ENCODE measurements at places on chromosomes 2 and 18. TPM values are rescaled to one million over a fixed set of nuclear protein-coding genes. Genes with fewer than 3 reads are reported as not detected.

Gene ALPP
- not detected for polyA plus RNA-seq

Gene GPAT2
- polyA plus RNA-seq, result 5.0 TPM

Gene LOXHD1
- 0.48 TPM for polyA plus RNA-seq

Gene LYG2
- 0.27 TPM for polyA plus RNA-seq

Gene TRABD2A
- polyA plus RNA-seq, result 0.57 TPM

Gene SNORC
- polyA plus RNA-seq, result 0.92 TPM

Gene LIPG
- polyA plus RNA-seq, result 54.3 TPM

Gene ST6GAL2
- 21.5 TPM for polyA plus RNA-seq

Gene GPR39
- 3.7 TPM for polyA plus RNA-seq

Gene YIPF4
- 71.8 TPM for polyA plus RNA-seq

Gene IL36RN
- not detected for polyA plus RNA-seq

Gene ITGB6
- polyA plus RNA-seq, result 14.5 TPM

DNA sequence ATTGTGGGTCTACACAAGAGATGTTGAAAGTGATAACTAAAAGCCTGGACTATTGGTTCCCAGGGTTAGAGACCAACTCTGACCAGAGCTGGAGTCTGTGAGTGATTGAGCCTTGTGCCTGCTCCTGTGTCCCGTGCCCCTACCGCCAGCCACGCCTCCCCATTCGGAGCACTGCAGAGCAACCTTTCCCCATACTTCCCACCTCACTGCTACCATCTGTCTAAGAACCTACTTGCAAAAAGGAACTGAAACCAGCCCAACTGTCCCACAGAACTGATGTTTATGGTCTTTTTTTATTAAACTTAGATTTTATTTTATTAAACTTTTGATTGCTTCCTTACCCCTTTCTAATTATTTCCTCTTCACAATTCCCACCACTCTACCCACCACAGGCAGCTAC, 300.3 kb upstream of the MGAT5 start:
- DNase-seq, result no peak

DNA sequence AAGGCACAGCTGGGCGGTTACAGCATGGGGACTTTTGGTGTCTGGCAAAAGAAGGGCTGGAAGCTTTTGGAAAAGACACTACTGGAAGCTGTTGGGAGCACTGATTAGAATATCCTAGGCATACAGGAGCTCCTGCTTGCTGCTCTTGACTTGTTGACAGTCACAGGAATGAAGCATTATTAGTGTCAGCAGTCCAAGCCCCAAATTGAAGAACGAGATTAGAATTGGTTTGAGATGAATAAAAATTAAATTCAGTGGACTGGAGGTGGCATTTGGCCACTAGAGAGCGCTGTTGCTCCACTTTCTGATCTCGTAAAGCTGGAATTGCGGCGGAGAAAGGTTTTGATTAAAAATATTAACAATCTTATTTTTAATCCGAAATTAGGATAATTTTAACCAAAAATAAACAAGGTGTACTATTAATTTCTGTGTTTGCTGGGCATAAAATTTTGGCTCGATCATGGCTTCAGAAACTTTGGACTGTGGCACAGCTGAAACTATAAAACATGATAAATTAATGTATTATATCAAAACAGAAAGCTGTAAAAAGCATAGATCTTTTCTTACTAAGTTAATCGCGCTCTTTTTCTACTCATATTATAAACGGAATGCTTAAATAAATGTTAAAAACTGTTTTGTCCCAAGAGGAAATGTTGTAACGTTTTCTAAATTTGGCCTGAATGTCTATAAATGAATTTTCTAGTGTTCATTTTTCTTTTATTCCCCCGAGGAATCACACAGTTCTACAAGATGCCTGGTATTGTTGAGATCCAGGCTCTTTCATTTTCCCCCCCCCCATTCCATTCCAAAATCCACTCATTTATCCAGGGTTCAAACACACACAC, 2.4 kb upstream of the HOXD8 start:
- no peak for DNase-seq

- DNase-seq, result no peak
Observed at GRCh38 chr2:74893332-74893731, 59.4 kb downstream of the HK2 start.

- no peak for DNase-seq
Observed at GRCh38 chr2:232613538-232614134, 19.8 kb upstream of the EFHD1 start.

- no peak for DNase-seq
Observed at GRCh38 chr2:72032481-72033041, 115.1 kb downstream of the CYP26B1 start.

- DNase-seq, result no peak
Observed at GRCh38 chr18:36890598-36890997, 61.7 kb downstream of the KIAA1328 start.

GRCh38 chr18:45423659-45424058, 191.6 kb upstream of the SLC14A2 start:
- no peak for DNase-seq

DNA sequence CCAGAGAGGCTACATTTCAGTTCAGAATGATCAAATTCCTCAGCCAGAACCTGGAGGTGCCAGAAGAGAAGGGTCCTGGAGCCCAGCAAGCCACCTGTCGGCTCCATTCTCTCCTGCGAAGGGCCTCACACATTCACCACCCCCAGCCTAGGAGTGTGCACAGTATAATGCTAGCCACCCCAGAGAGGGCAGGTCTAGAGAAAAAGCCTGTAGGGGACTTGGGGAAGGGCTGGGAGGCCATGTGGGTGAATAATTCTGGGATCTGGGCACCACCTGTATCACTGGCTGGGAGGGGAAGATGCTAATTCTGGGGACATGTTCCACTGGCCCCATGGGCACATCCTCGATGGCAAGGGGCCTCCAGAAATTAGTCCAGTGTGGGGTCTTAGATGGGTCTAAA, 127.6 kb upstream of the HNMT start:
- DNase-seq, result no peak

- no peak for DNase-seq
Observed at GRCh38 chr18:26046419-26047077, 43.9 kb downstream of the SS18 start.

- no peak for DNase-seq
Observed at GRCh38 chr2:134170294-134170693, 83.6 kb upstream of the MGAT5 start.

- no peak for DNase-seq
Observed at GRCh38 chr18:63180971-63181376, 138.6 kb downstream of the BCL2 start.

- DNase-seq, result no peak
Observed at GRCh38 chr2:207308519-207309224, 142.9 kb upstream of the KLF7 start.

DNA sequence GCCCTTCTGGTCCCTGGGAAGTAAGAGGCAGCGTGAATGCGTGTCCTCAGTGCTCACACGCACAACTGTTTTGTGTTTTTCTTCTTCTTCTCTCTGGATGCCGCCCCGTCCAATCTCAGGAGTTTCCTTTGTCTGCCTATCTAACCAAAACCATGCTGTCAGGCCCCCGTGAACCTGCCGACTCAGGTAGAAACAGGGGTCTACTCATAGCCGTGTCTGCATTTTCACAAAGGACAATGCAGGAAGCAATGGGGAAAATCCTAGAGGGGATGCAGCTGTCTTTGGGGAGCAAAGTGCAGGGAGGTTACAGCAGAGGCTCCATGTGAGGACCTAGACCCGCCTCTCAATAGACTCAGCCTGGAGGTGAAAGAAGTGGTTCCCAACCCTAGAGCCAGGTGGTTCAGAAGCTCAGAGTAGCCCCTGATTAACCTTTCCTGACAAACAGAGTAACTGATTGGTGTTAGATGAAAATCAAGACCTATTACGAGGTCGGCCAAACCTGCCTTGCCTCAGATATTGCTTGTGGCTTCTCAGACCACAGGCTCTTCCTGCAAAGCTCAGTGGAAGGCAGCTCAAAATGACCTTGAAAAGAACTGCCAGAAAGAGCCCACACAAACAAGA, 49.3 kb downstream of the CD226 start:
- DNase-seq, result no peak

DNA sequence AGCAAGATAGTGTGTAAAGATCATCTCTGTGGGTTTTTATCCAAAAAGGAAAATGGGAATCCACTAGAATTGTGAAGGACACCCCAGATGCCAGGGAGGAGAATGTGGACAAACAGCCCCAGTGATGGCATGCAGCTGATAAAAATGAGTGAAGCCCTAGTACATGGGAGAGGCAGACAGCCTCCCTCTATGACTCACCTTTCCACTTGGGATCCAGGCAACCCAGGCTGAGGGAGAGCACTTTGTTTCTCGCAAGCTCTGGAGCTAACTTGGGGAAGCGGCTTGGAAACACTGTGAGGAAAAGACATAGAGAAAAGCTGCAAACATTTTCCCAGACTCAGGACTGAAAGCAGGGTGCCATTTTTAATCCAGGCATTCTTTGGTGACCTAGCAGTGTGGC, 5.3 kb upstream of the FLACC1 start:
- no peak for DNase-seq

GRCh38 chr18:31773774-31774476, 13.2 kb upstream of the SLC25A52 start:
- DNase-seq, result no peak

DNA sequence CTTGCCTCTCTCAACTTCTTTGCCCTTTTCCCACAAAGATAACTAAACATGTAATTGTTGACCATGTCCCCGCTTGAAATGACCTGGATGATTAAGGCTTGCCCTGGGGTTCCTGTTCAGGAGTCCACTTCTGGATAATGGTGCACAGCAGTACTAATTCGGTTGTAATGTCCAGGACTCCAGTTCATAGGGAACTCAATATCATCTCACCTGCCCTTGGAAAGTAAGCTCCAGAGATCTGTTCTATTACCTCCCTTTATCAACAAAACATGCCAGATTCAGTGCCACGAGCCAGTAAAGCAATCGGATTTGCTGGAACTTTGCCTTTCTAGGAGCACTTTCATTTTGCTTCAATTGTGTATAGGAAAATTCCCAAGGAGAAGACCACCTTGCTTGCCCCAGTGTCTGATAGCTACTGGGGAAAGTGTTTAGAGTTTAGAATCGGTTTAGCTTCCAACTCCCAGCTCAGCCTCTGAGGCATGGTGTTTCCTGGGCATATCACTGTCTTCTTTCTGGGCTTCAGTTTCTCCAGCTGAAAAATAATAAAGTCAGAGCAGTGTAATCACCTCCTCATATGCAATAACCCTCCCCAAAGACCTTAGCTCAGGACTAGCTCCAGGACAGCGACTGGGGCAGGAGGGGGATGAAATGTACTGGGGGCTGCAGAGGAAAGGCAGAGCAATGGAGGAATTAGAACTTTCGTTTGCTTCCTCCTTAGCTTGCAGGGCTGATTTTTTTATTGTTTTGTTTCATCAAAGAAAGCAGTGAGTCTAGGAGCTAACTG, 162.6 kb upstream of the CYRIA start:
- no peak for DNase-seq

- DNase-seq, result no peak
Observed at GRCh38 chr2:46369783-46370182, 72.6 kb downstream of the EPAS1 start.

DNA sequence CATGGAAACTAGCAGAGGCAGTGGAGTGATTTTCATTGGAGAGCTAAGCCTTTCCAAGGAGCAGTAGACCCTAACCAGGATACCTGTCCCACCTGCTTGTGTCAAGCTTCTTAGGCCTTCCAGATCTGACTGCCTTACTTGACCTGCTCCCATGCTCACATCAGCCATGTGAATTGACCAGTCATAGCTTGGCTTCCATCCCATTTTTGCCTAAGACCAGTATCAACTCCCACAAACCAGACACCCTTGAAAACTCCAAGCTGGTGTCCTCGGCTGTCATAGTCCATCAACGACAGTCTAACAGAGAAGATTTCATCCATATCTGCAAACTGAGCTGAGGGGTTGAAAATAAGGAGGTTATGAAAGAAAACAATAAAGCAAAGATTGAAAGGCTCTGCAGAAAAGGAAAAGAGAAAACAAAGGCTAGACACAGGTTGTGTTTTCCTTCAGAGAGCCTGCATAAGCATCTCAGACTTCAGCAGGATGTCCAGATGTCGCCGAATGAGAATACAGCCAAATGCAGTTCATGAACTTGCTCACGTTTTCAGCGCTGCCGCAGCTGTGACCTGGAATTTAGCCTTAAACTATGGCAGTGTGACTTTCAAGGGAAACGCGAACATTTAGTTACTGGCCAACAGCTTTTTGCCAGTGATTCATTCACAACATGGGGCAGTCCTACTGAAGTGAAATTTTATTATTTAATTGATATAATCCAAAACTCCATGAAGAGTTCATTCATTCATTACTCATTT, 868.1 kb upstream of the ID2 start:
- no peak for DNase-seq

DNA sequence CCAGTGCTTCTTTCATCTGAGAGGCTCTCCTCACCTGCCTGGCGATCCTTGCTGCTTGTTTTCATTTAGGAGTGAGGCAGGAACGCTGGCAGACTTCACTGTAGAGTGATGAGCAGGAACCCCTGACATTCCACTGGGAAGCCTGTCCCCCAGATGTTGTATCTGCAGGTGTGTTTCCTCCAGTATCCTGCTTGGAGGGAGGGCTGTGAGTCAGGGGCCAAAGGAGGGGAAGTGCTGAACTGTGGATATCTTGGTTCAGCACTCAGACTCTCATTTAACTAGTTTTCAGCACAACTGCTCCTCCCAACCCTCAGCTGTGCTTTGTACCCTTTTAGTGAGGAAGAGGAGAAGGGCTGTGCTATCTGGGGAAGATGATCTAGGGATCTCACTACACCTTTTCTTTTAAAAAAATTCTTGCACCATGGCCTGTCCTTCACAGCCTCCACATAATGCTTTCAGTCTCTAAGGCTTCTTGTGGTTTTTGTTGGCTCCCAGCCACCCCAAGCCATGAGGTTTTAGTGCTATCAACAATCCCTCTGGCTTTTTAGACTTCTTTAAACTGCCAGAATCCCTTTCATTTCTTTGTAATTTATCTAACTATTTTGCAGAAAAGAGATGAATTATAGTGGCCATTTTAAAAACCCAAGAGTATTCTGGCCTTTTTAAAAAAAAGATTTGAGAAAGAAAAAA, 11.2 kb downstream of the ANKAR start:
- DNase-seq, result no peak

DNA sequence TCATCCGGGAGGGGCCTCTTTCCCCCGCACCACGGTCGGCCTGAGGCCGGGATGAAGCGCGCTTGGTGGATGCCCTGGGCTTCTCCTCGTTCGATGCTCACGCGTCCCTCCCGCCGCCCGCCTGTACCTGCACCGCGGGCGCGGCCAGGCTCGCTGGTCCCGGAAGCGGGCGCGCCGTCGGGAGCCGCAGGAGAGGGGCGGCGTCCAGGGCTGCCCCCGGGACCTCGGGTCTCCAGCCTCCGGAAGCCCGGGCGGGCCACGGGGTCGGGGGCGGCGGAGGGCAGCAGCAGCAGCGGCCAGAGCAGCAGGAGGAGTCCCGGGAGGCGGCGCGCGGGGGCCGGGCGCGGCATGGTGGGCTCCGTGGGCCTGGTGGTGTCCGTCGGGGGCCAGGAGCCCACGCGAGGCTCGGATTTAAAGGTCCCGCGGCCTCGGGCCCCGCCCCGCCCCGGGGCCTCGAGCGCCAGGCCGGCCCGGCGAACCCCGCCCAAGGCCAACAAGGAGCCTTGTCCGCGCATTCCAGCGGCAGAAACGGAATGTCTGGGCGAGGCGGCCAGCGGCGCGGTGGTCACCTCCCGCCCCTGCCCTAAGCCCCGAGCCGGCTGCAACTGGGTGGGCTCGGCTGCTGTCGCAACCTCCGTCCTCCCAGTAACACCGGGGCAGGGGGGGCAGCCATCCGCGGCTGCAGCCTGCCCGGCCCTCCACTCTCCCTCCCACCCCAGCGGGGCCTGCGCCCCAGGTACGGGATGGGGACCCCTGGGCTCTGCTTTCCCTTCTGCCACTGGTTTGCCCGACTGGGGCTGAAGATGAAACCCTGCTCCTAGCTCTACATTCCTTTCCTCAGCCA, at the start of gene MATN3:
TSS of gene MATN3 (minus strand) at position 387 of the 844 bp plus-strand sequence. CDS start at position 350, 37 bp downstream.
- DNase-seq, result no peak

All from left renal cortex interstitium (tissue), 4 donors.